ENCODE measurements at places on chromosomes 2 and 18.

- DNase-seq, result no peak
Observed at GRCh38 chr2:178865999-178866398, 58.8 kb upstream of the TTN start.

- no peak for DNase-seq
Observed at GRCh38 chr2:101580528-101580927, 105.6 kb upstream of the RFX8 start.

DNA sequence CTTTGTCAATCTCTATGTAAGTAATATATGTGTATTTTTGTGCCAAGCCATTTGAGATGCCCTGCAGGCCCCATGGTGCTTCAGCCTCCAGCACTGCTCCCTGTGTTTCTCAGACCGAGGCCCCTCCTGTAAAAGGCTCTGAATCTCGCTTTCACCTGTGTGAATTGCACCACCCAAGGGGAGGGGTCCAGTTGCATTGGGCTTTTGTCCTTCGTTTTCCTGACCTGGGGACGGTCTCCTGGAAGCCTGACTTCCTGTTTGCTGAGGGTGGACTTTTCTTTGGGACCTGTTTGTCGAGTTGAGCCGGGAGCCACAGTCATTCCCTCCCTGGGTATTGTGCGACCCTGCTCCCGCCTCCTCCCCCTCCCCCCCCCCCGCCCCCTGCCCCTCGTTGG is 48.9 kb downstream of the AGAP1 start:
- DNase-seq, result no peak

DNA sequence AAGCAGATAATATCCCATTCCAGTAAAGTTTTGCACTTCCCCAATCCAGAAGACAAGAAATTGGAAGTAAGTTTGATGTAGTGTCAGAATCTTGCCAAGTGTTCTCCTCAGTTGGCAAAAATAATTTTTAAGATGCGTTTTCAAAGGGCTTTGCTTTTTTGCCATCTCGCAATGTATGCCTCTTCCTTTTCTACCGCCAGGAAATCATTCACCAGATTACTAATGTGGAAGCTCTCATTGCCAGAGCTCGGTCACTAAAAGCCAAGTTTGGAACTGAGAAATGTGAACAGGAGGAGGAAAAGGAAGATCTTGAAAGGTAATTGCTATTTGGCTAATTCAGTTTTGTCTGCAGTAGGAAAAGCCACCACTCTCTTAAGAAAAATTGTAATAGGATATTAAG is 110.7 kb downstream of the RAB3GAP1 start:
- DNase-seq, result no peak

- no peak for DNase-seq
Observed at GRCh38 chr18:37566479-37567060, 972 bp upstream of the CELF4 start.

DNA sequence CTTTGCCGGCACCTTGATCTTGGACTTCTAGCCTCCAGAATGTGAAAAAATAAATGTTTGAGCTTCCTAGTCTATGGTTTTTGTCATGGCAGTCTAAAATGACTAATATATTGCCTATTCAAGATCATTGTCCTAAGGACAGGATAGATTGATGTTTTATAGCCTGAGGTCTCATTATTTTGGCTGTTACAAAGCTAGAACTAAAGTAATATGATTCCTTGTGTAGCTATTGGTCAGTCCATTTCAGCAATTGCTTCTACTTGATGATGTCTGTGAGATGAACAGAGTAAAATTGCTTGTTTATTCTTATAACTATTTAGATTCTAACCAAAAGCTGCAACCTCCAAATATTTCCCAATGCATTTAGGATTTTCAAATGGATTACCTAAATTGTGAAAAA is 145.0 kb downstream of the HRH4 start:
- no peak for DNase-seq

- no peak for DNase-seq
Observed at GRCh38 chr2:215758691-215759090, 254.7 kb downstream of the MREG start.

- DNase-seq, result no peak
Observed at GRCh38 chr2:237388036-237388435, 25.9 kb downstream of the COL6A3 start.

GRCh38 chr2:217990791-217991465 is 11.9 kb downstream of the TNS1 start:
- no peak for DNase-seq

GRCh38 chr2:222879604-222879933 is 18.7 kb downstream of the ACSL3 start:
- DNase-seq, result no peak

DNA sequence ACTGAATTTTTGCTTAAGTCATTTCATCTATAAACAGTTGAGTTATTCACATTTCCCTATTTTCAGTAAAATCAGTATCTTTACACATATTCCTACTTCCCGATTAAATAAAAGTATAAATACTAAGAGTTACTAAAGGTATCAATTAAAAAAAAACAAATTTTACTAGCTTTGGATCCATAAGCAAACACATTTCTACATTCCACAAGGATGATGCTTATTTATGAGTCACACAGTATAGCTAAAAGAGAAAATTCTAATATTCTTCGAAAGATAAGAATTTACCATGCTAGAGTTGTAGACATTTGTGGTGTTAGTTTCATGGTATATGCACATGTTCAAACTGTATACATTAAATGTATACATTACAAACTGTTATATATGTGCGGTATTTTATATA is 23.7 kb downstream of the PGAP1 start:
- DNase-seq, result no peak

DNA sequence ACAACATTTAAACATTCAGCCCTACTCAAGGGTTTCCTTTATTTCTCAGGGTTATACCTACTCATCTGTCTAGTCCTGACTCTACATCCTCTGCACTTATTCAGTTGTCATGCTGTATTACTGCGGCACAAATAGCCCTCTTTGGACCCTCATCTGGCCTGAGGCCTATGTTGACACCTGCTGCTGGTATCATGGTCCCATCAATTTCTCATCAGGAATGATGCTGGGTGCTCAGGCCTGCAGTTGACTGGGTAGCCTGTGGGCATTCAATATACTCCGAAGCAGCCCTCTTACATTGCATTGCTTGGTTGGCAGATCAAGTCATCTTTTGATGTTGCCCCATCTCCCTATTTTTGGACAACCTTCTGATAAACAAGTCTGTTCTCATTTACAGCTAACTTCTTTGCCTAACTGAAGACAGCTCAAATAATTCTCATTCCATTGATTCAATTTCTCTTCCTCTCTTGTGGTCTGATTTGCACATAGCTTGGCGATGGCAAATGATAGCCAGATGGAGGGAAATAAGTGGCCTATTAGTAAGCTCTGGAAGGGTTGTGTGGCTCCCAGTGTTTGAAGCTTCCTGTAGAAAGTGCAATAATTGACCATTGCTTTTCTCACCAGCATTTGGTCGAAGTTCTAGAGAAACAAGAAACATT is 19.1 kb upstream of the MC4R start:
- no peak for DNase-seq

GRCh38 chr2:54559006-54559445 is 102.9 kb downstream of the SPTBN1 start:
- DNase-seq, result no peak

- DNase-seq, result no peak
Observed at GRCh38 chr18:32362484-32362883, 108.2 kb downstream of the GAREM1 start.

DNA sequence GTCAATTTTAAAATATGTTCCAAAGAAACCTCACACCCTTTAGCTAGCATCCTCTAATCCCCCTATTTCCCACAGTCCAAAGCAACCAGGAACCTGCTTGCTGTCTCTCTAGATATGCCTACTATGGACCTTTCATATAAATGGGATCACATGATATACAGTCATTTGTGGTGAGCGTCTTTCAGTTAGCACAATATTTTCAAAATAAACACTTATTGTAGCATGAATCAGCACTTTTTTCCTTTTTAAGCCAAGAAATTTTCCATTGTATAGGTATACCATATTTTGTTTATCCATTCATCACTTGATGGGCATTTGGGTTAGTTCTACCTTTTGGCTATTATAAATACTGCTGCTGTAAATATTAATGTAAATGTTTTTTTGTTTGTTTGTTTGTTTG is 223.0 kb upstream of the DOK6 start:
- DNase-seq, result no peak

DNA sequence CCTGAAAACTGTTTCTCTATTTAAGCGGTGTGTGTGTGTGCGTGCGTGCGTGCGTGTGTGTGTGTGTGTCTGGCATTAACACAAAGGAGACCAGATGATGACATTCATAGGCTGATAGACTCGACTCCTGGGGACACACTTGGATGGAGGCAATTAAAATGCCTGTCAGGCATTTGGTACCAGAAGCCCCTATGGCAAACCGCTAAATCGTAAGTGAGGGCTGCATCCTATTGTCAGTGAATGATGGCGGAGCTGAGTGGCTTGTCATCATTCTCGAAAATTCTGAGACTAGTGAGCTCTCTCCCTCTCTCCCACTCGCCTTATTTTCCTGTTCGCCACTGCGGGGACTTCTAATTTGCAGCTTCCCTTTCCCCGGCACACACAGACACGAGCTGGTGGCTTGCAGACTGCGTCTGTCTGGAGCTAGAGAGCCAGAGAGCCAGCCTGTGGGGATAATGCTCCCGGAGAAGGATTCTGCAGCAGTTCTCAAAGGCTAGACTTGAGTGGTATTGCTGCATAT is 155.4 kb downstream of the MAP2 start:
- DNase-seq, result no peak

GRCh38 chr2:42183775-42184174 is 14.6 kb downstream of the EML4 start:
- DNase-seq, result no peak

GRCh38 chr2:7788736-7789135 is 871.5 kb downstream of the RNF144A start:
- DNase-seq, result no peak

GRCh38 chr2:30761226-30761625 is 46.0 kb downstream of the CAPN13 start:
- DNase-seq, result no peak

DNA sequence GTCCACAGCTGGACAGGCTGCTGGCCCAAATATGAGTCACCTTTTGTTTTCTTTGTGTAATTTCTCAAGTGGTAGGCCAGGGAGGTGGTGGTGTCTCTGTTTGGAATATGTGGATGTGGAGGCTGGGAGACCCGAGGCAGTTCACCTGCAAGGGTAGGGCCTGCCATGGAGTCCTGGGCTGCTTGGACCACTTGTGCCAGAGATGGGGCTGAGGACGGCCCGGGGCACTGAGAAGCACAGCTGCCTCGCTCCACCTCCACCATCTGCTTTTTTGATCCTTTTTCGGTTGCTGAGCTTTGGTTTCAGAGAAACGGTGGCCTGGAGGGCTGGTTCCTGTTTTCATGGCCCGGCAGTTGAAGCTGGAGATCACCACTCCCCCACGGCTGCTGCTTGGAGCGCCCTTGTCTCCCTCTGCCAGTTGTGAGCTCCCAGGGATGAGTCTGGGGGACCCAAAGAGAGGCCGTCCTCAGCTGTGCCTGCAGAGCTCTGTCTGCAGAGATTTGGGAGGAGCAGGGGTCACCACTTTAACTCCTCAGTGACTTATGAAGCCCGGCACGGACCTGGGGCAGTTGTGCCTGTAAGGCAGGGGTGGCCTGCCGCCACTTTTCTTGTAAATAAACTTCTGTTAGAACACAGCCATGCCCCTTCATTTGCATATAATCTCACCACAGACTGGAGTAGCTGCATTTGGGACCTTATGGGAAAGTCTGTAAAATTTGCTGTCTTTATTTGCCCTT is 67.6 kb upstream of the MCFD2 start:
- DNase-seq, result no peak

DNA sequence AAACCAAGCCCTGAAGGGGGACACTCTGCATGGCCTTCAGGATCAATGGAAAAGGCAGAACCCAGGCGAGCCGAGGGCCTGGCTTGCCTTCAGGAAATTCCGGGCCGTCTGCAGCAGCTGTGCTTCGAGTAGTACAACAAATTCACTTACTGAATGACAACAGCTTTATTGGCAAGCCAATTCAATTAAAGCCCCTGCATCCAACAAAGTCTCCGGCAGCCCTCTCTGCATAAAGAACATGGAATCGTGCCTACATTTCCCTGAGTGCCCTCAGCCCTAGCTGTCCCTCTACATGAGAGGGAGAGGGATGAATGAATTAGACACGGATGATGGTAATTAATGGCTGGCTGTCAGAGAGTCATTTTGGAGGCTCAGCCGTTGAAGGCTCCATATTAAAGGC is 189.0 kb downstream of the BCL11A start:
- DNase-seq, result no peak

- no peak for DNase-seq
Observed at GRCh38 chr2:134406311-134406710, 152.4 kb downstream of the MGAT5 start.

DNA sequence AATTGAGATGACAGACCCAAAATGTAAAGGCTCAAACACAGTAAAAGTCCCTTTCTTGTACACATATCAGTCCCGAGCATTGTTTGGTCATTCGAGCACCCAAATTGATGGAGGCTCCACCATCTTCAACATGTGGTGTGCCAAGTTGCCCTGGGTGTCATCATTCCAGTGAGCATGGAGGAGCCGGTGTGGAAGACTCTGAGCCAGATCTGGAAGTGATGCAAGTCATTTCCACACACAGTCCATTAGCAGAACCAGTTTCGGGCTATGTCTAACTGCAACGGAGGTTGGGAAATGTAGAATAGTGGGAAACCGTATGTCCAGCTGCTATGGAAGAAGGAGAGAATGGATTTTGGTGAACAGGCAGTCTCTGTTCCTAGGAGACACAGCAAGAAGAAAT is 40.9 kb upstream of the BZW1 start:
- DNase-seq, result no peak

GRCh38 chr2:55365303-55365702 is 54.4 kb downstream of the CCDC88A start:
- no peak for DNase-seq

GRCh38 chr2:56185101-56185581 is 1.4 kb downstream of the CCDC85A start:
- DNase-seq, result no peak

DNA sequence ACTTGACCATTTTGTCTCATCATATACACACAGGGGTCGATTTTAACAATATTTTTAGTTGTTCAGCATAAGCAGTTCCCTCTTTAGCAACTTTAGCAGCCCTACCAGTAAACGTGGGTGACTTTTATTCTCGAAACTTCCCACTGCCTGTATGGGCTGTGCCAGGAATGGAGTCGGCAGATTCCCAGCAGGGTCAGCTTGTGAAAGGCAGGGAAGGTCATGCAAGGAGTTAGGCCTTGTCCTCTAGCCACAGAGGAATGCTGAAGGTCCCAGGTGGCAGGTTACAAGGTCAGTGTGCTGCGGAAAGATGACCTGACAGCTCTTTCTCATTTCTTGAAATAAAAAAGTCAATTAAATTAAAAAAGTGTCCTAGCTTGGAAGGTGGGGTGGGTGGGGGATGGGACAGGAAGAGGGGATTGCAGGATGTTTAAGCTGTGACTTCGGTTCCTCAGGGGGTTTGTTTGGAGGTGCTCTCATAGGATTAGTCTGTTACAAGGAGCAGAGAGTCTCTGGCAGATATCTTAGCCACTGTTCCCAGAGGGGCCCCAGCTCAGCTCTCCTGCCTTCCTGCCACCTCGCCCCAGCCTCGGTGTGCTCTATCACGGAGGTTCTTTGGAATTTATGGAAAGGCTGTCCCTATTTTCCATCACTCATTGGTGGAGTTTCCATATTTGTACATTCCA is 21.4 kb downstream of the DRC1 start:
- no peak for DNase-seq

All from T follicular helper cell (primary cell).